ENCODE measurements at places on chromosomes 11 and 22.

DNA sequence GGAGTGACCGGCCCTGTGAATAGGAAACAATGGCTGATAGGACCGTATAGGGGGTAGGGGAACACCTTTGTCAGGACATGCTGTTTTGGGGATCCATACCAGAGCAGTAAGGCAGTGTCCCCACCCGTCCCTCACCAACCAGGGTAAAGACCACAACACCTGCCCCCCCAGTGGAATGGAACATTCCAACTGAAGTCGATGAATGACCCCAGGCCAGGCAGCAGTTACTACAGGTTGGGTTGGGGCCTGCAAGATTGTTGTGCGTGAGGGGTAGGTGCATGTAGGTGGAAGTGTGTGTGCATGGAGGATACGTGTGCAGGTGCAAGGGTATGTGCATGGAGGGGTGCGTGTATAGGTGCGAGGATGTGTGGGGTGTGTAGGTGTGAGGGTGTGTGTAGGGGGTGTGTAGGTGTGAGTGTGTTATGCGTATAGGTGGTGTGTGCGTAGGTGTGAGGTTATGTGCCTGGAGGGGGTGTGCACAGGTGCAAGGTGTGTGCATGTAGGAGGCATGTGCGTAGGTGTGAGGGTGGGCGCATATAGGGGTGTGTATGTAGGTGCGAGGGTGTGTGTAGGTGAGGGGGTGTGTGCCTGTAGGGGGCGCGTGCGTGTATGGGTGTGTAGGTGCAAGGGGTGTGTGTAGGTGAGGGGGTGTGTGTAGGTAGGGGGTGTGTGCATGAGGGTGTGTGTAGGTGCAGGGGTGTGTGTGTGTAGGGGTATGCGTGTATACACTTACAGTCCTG lies 32.9 kb downstream of the PISD start:
- no peak for DNase-seq

DNA sequence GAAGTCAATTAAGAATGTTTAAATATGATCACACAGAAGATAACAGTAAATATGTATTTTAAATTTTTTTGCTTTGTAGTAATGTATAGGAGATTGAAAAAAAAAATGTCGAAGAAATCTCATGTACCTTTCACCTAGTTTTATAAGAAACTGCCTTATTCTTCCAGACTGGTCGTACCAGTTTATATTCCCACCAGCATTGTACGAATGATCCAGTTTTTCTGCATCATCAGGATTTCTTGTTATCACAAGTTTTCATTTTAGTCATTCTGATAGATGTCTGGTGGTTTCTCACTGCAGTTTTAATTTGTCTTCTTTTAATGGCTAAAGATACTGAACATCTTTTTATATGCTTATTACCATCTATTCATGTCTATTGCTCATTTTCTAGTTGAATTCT lies 101.8 kb upstream of the CTSC start:
- DNase-seq: no peak

GRCh38 chr11:71102251-71102995 lies 150.0 kb downstream of the SHANK2 start:
- DNase-seq: no peak

GRCh38 chr11:5317292-5317691 lies 6.8 kb downstream of the OR51B2 start:
- no peak for DNase-seq

- DNase-seq: no peak
Measured at GRCh38 chr11:34501500-34501899, 12.1 kb downstream of the ELF5 start.

DNA sequence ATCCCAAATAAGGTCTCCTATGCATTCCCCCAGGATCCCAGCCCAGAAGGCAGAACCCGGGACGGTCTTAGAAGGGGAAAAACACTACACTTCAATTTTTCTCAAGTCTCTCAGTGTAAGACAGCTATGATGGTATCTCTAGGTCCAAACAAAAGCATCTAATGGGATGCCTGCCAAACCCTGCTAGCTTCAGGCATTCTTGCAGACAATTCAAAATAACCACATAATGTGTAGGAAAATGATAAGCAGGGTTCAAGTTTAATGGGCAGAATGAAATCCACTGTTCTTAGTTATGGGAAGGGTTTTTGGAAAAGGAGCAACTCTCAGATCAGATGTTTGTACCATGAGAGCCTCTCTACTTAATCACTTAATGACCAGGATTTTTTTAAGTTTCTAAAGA lies 119.8 kb upstream of the ANO1 start:
- no peak for DNase-seq

DNA sequence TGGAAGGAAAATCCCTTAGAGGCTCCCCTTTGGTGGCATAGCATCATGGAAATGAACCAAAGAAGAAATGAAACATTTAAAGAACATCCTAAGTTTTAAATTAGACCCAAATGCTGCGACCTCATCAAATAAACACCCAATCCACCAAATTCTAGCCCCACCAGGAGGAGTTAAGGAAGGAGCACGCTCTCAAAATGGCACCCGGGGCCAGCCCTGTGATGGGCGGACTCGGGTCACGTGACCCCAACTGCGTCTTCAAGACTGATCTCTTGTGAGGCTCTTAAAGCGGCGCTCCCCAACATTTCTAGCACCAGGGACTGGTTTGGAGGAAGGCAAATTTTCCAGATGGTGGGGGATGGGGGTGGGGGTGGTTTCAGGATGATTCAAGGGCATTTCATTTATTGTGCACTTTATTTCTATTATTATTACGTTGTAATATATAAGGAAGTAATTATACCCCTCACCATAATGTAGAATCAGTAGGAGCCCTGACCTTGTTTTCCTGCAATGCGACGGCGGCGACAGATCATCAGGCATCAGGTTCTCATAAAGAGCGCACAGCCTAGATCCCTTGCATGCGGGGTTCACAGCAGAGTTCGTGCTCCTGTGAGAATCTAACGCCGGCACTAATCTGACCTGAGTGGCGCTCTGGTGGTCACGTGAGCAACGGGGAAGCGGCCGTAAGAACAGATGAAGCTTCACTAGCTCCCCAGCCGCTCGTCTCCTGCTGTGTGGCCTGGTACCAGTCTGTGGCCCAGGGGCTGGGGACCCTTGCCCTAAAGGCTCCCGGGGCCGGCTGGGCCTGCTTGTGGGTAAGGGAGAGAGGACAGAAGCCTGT lies 90.6 kb upstream of the SLC22A12 start:
- no peak for DNase-seq

- no peak for DNase-seq
Measured at GRCh38 chr11:70322666-70323065, 52.2 kb downstream of the PPFIA1 start.

DNA sequence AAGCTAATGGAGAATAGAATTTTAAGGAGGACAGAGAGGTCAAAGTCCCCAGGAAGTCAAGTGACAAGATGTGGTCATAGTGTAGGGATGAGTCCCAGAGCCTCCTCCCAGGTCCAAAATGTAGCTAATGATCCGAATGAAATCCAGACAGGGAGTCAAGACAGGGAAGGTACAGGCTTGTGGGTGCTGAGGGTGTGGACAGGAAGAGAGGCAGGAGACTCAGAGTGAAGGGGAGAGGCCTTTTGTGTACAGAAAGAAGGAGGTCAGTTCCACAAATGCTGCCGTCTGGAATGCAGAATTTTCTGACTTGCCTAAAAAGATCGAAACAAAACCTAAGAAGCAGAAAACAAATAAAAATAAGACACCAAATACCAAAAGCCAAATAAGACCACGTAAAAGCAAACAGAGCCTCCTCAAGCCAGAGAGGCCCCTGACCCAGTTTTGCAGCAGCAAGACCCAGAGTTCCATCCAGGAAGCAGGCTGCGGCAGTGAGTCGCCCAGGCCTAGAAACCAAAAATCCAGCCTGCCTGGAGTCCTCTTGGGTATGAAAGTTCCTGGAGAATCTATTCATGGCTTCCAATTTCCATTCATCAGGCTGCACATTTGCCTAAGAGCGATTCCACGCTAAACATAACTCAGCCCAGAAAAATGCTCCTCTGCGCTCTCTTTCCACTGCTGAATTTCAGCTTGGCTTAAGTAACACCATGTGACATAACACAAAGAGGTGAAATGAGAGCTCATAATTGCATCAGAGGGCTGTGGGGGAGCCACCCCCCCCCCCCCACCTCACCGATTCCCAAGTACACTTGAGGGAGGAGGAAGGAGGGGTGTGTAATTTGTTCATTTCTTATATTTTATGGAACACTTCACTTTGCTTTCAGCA lies 71.2 kb downstream of the KIRREL3 start:
- no peak for DNase-seq

GRCh38 chr11:70220920-70221319 lies 17.8 kb downstream of the FADD start:
- no peak for DNase-seq

- DNase-seq: no peak
Measured at GRCh38 chr22:36926721-36927435, 13.4 kb downstream of the CSF2RB start.

- DNase-seq: no peak
Measured at GRCh38 chr11:3157381-3158130, 7.6 kb downstream of the OSBPL5 start.

DNA sequence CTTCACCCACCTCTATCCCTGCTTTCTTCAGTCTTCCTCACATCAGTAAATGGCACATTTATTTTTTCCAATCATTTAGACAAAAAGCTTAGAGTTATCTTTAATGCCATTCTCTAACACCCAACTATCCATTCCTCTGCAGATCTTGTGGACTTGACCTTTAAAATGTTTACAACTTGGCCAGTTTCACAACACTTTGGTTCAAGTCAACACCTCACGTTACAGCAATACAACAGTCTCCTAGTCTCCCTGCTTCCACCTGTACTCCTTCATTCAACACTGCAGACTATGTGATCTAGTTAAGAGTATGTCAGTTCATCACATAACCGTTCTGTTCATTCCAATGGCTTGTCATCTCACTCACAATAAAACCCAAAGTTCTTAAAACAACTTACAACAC lies 305.2 kb downstream of the SWAP70 start:
- DNase-seq: no peak

DNA sequence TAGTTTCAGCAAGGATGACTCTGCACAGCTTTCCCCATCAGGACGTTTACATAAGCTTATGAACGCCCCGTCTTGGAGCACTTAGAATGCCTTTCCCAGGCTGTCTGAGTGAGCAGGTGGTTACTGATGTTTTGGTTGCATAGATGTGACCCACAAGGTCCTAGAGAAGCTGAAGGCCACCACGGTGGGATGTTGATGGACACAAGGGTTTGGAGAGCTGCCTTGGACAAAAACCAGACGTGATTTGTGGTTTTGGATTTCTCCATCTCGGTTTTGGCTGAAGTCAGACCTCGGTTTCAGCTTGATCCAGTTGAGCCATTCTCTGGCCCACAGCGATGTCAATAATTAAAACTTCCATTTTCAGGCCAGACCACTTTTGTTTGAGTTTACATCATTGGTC lies 151.9 kb downstream of the LDLRAD3 start:
- no peak for DNase-seq

GRCh38 chr11:119181677-119182412 lies 3.4 kb upstream of the NHERF4 start:
- no peak for DNase-seq

DNA sequence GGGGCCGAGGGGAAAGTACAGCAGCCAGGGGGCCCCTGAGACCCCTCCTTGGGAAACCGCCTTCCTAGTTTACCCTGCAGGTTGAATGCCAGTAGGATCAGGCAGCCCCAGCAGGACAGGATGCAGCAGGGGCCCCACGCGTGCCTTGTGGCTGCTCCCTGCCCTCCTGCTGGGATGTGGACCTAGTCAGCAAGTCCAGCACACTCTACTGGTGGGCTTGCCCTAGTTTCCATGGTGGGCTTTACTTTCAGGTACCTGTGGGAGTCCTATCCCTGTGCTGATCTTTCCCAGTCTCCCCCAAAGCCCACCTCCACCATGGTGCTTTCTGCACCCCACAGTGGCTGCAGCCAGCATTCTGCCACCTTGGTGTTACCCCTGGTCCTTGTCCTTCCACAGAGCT lies 22.2 kb downstream of the SHISA8 start:
- no peak for DNase-seq

- DNase-seq: no peak
Measured at GRCh38 chr11:16195651-16196050, 160.7 kb downstream of the SOX6 start.

DNA sequence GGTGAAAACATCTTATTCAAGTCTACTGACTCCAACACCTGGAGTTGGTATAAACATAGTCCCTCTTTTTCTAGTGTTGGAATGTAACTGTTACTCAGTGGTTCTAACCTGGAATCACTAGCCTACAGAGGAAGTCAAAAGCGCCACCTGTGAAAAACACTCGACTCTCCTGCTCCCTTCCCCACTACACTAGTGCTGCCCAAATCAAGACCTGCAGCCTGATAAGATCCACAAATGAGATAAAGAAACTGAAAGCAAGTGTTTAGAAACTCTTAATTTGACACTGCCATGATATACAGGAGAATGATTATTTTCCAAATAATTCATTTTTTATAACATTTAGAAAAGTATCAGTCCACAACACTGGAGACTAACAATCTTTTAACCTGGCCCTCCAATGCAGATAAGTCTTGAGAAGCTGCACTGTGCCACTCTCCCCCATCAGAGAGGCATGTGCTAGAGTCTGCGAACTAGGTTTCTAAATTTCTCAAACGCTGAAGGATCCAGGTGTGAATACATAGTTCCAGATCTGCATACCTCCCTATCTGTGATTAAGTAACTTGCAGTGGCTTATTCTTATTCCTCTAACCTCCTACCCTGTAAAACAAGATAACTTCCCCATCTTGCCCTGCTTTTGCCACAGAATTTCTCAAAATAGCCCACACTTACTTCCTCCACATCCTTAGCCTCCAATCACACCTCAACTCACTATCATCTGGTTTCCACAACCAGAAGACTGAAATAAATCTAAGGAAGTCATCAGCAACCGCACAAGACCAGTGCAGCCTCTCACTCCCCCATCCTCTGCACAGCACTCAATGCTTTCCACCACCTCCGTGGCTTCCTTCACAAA lies 88.1 kb downstream of the RRAS2 start:
- DNase-seq: no peak

GRCh38 chr11:119363851-119364590 lies 17.5 kb downstream of the USP2 start:
- peak; percentile 60 for DNase-seq

DNA sequence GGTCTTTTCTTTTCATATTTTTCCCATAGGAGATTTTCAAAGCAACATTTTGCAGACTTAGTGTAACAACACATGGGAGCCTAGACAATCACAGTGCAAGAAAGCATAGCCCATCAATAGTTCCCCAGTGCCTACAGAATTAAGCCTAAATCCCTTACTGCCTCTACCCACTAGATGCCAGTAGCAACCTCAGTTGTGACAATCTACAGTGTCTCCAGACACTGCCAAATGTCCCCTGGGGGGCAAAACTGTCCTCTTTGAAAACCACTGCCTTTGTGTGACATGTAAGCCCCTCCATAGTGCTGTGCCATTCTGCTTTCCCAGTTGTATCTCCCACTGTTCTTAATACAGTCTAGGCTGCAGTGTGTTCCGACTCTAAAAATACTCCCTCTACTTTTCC lies 1329.0 kb downstream of the LRRC4C start:
- no peak for DNase-seq

DNA sequence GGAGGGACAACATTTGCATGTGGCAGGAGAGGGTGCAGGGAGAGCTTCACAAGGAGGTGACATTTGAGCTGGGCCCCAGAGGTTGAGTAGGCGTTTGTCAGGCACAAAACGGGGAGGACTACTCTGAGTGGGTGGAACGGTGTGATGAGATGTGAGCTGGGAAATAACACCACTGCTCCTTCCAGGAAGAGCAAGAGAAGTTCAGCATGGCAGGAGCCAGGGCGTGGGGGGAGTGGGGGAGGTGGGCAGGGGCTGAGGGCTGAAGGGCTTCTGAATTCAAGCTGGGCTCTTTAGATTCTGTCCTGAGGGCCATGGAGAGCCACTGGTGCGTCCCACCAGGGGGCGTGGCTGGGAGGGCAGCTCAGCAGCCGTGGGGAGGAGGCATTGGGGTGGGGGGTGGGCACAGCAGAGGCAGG lies 54.2 kb downstream of the OTOG start:
- no peak for DNase-seq
